M059J (cell line): ENCODE measurements at places on chromosomes 1 and 21.

- DNase-seq: no peak
Measured at GRCh38 chr1:240423246-240423924, 188.6 kb downstream of the GREM2 start.

DNA sequence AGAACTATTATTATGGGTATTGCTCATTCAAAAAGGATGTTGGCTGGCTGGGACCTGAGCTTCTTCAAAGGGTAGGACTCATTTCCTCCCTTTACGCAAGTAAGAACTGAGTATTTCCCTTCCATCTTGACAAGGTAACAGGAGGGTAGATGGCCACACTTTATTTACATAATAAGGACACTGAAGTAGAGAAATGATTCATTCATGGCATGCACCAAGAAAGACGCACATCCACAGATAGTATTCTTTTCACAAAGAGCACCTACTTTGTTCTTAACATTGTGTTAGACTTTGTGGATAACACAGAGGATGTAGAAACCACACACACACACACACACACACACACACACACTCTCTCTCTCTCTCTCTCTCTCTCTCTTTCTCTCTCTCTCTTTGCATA is 82.9 kb downstream of the FAM78B start:
- no peak for DNase-seq

GRCh38 chr1:226425004-226425378 is 17.1 kb upstream of the PARP1 start:
- no peak for DNase-seq

GRCh38 chr1:27539901-27540861 is 50.2 kb upstream of the WASF2 start:
- DNase-seq: peak; percentile 99

DNA sequence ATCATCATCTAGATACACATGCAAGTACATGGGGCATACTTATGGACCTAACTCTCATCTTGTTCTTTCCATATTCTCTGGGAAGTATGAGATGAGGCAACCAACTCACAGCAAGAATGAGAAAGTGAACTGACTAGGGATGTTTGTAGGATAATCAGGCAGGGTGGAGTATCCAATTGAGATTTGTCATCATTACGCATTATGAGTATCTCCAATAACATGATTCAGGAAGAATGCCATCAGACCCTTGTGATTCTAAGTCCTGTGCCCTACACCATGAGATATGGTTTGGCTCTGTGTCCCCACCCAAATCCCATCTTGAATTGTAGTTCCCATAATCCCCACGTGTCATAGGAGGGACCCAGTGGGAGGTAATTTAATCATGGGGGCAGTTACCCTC is 154.0 kb downstream of the SLC30A10 start:
- DNase-seq: no peak

GRCh38 chr1:7062346-7063061 is 277.2 kb downstream of the CAMTA1 start:
- no peak for DNase-seq

DNA sequence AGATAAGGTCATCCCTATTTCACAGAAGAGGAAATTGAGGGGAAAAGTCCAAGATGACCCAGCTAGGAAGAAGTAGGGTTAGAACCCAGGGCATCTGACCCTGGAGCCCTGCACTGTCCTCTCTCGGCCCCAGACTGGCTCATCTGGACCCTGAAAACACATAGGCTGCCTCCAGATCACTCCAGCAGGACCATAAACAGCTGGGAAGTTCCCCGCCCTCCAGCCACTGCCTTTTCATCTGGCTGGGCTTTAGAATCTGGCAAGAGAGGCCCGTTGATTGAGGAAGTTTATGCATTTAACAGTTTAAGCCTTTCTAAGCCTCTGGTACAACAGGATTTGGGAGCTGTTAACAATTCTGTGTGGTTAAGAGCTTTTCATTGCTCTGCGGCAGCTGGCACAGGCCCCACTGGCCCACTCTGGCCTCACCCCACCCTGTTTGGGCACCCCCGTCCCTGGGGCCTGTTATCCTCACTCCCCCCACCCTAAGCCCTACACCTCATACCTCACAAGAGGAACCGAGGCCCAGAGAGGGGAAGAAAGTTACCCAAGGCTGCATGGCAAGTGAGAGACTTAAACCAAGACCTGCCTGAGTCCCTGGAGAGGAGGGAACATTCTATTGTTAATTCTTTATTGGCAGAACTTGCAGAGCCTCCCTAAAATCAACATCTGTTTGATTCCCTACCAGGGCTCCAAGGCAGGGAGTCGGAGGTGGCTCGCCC is 84.2 kb downstream of the EPHB2 start:
- DNase-seq: no peak

DNA sequence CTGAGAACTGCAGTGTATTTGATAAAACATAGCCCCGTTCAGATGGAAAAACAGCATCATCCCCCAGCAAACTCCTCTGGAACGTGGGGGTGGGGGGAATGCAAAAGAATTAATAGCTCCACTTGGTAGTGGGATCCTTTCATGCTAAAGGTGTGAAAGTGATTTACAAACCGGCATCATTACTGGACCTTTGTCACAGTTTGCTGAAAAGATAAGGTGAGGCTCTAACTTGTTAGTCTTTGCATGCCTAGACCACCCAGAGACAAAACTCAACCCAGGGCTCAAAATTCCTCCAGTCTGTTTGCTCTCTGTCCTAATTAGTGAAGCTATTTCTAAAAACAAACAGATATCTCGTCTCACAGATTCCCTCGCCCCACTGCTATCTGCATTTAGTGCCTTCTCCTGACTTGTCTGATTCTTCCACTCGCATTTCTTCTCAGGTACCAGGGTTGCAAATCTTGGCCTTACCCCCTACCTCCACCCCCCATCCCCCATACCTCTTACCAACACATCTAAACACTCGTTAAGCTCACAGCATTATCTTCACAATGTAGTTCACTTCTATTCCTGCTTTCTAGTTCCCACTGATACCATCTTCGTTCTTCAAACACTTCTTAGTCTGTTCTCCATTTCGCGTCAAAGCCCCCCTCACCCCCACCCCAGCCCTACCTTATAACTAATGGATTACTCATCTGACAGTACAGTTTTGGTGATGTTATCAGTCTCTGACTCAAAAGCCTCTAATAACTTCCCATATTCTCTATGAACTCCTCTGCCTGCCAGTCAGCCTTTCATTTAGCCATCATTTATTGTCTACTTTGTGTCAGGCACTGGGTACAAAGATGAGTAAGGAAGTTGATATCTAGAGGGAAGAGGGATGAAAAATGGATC is 11.8 kb downstream of the IER5 start:
- DNase-seq: peak; percentile 70

GRCh38 chr1:181149326-181150125 is 61.0 kb downstream of the IER5 start:
- no peak for DNase-seq

GRCh38 chr1:32028746-32029145 is 15.1 kb downstream of the KHDRBS1 start:
- DNase-seq: peak; percentile 60

GRCh38 chr1:175803413-175803812 is 60.0 kb upstream of the TNR start:
- no peak for DNase-seq

- peak; percentile 33 for DNase-seq
Measured at GRCh38 chr1:112524251-112524650, 15.5 kb downstream of the WNT2B start.

DNA sequence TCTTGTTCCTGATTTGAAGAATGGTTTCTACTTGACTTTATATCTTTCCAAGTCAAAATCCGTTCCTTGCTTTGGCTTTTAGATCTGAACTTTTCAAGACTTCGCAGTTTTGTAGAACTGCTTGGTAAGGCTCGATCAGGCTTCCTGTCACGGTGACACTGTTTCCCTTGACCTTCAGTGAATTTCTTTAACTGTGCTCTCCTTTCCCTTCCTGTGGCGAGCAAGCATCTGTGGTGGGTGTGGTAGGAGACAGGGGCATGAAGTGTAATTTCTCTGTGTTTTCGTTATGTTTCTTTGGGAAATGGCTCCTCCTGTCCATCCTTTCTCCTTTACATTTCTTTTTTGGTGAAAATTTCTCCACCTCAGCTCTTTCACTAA is 10.4 kb downstream of the STYXL2 start:
- no peak for DNase-seq

- no peak for DNase-seq
Measured at GRCh38 chr1:29248409-29248808, 12.1 kb downstream of the PTPRU start.

- no peak for DNase-seq
Measured at GRCh38 chr1:230205719-230206198, 138.7 kb downstream of the GALNT2 start.

GRCh38 chr1:161389691-161390558 is 22.2 kb upstream of the CFAP126 start:
- peak; percentile 97 for DNase-seq

DNA sequence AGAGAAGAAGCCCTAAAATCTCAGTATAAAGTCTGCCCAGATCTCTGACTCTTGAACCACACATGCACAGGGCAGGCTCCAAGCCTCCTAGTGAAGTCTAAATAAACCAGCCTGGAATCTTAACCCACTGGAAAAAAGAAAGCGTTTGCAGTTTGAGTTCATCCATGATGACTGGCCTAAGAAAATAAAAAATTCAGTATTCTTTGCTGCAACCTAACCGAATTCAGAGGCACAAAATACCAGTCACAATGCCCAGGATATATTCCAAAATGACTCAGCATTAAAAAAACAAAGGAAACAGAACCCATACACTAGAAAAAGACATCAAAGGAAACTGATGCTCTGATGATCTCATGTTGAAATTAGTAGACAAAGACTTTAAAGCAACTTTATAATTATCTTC is 269.2 kb downstream of the SDCCAG8 start:
- DNase-seq: peak; percentile 86

- DNase-seq: peak; percentile 56
Measured at GRCh38 chr21:17492415-17493168, 20.3 kb upstream of the CXADR start.

GRCh38 chr1:153545067-153546055 is at the start of gene S100A4:
S100A4 (minus strand) TSS chr1:153545806; CDS start chr1:153544794, 1,012 bp downstream.
- DNase-seq: peak; percentile 97

DNA sequence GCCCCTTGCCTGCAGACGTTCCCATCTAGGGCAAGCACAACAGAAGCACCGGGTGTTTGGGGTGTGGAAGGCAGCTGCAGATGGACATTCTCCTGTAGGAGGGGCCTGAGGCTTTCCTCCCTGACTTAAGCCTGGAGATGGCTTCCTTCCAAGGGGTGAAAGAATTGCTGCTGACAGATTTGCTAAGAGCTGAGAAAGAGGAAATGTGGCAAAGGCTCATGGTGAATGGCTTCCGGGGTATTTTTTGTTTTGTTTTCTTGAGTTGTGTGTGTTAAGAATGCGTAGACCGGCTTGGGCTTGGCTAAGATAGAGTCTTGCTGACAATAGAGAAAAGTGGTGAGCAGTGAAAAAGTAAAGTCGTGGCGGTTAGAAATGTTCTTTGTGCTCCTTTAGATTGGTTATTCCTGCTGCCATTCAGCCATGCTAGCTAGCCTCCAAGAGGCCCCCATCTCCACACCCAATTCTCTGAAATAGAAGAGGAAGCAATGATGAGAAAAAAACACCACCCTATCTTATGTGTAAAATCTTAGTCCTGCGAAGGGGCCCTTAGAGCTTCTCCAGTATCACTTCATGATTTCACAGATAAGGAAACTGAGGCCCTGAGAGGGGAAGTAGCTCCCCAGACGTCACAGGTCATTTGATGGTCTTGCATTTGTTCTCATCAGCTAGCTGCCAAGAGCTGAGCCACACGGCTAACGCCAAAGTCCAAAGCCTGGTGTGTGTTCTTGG is 36.9 kb downstream of the EIF2D start:
- peak; percentile 80 for DNase-seq

DNA sequence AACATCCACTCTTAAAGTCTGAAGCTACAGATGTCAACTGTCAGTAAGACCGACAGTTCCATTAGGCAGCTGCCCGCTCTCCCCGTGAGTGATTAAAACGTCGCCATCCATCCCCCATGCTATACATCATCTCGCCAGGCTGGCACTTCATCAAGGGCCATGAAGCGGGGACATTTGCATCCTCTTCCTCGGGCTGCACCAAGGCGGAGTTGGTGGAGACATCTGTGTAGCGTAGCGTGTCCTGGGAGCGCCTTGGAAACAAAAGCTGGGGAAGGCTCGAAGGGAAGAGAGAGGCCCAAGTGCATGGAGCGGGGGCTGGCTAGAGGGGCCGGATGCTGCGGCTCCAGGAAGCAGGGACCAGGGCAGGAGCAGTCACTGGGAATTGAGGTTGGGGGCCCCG is 250.1 kb downstream of the KAZN start:
- DNase-seq: no peak

DNA sequence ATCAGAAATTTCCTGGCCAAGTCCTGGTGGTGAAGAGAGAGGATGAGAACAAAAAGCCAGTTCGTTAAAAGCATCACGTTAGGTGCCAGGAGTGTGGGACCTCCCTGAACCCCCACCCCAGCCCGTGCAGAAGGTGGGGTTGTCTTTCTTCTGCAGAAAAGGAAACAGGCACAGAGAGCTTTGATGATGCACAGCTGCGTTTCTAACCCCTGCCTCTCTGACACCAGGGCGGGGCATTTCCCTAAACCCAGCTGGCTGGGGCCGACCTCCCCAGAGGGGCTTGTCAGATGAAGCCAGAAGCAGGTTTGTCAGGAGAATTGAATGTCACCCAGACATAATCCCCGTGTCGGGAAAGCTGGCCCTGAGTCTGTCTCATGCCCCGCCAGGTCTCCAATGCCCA is 189.3 kb upstream of the EDN2 start:
- DNase-seq: no peak

GRCh38 chr1:43549921-43550597 is 19.4 kb downstream of the PTPRF start:
- no peak for DNase-seq

DNA sequence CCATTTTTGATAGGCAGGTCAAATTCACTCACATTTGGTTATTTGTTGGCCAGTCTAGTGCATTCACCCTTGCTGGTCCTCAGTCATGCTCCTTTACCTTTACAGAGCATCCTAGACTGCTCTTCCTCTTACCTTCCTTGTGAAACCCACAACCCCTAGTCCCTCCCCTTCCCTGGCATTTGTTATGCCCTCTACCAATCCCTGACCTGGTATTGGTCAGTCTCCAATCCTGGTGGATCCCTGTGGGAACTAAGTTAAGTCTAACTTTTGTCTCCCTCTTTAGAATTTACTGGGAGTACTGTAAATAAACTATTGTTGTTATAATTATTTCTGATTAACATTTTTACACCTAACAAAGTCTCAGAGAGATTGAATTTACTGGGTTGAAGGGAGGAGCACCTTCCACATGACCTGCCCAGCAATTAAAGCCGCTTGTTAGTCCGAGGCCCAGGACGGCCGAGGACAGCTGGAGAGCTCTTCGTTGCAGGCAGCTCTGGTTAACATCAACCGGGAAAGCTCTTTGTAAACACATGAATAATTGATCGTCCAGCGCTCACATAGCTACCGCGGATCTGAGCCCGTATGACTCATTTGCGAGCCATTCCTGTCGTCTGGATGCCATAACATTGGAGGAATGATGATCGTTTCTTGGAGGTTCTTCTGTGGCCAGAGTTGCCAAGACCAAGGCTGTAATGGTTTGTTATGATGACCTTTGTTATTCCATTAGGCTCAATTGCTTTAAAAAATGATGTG is 31.9 kb downstream of the MTARC1 start:
- peak; percentile 97 for DNase-seq

- DNase-seq: peak; percentile 35
Measured at GRCh38 chr1:55143684-55144083, 71.5 kb downstream of the USP24 start.

- DNase-seq: no peak
Measured at GRCh38 chr1:68145418-68146126, 86.8 kb downstream of the WLS start.

GRCh38 chr21:19998453-19998852 is 999.8 kb upstream of the NCAM2 start:
- no peak for DNase-seq

GRCh38 chr1:60274422-60275290 is 201.1 kb upstream of the C1orf87 start:
- DNase-seq: no peak
